HFFc6 (cell line): ENCODE measurements at places on chromosomes 7 and 10.

DNA sequence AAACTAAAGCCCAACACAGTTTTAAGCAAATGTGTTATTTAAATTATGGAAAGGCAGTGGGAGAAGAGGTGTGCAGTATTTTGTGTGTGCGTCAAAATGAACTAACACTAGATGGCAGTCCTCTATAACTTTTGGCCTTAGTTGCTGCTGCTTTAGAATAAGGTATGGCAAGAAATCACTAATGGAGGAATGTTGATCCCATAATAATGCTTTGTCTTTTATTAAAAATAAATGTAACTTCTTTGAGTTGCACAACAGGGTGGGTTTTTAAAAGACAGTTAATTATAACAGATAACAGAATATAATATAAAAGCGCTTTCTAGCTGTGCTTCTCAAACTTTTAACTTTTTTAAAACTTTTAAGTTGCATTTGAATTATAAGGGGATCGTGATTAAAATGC, 56.4 kb downstream of the BBS9 start:
- DNase-seq: peak; percentile 55

GRCh38 chr7:81173766-81174281, 255.0 kb upstream of the SEMA3C start:
- peak; percentile 40 for DNase-seq

DNA sequence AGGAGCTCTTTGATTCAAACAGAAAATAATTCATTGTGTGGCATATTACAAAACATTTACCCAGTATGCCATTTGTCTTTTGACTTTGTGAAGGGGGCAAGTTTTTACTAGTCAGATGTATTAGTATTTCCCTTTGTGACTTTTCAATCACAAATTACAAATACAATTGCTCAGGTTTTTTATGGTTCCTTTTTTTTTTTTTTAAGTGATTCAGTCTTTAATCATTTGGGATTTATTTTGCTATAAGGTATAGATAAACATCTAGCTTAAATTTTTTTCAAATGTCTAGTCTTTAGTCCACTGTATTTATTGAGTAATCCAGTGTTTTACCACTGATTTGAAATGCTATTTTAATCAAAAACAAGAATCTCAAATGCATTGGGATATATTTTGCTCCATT, 75.9 kb downstream of the AOAH start:
- DNase-seq: no peak

GRCh38 chr10:43573250-43574000, 991 bp downstream of the ZNF239 start:
- DNase-seq: no peak

DNA sequence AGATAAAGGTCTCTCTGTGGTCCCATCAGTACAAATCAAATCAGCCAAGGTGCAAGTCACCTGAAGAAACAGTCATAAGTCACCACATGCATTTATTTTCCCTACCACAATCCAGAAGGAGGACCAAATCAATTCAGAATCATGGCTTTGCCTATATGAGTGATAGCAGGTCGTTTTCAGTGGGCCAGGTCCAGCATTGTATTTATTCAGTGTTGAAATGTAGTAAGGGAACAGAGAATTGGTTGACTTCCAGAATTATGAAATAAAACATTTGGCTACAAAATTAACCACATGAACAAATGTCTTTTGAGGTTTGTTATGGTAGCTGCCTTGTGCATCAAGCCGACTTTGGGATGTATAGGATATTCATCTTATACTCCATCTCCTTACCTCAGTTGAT, 88.4 kb downstream of the POLR1F start:
- DNase-seq: no peak

DNA sequence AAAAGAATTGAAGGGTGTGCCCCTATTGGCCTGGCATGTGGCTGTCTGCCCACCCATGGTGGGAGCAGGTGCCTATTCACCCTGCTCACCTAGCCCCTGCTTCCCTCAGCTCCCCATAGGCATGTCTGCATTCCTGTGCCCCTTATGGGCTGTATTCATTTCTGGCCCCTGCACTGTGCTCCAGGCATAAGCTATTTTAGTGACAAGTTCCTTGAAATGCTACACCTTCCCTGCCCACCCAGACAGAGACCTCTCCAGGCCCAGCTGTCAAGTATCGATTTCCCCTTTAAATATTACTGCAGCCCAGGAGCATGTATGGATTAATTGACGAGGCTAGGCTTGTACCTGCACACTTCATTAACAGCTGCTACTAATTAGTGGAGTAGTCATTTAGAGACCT, 235.4 kb downstream of the RPS24 start:
- no peak for DNase-seq

DNA sequence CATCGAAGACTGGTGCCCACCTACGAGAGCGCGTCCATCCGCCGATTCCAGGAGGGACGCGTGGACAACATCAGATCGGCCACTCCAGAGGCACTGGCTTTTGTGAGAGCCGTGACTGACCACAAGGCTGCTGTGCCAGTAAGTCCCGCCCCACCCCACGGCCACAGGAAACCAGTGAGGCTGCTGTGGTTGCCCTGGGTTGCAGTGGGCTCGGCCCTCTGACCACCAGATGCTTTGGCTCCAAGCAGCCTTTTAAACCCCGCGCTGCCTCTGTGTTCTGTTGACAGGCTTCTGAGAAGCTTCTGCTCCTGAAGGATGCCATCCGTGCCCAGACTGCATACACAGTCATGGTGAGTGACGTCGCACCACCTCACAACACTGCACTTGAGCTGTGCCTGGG, 24.4 kb upstream of the C10orf53 start:
- DNase-seq: no peak

DNA sequence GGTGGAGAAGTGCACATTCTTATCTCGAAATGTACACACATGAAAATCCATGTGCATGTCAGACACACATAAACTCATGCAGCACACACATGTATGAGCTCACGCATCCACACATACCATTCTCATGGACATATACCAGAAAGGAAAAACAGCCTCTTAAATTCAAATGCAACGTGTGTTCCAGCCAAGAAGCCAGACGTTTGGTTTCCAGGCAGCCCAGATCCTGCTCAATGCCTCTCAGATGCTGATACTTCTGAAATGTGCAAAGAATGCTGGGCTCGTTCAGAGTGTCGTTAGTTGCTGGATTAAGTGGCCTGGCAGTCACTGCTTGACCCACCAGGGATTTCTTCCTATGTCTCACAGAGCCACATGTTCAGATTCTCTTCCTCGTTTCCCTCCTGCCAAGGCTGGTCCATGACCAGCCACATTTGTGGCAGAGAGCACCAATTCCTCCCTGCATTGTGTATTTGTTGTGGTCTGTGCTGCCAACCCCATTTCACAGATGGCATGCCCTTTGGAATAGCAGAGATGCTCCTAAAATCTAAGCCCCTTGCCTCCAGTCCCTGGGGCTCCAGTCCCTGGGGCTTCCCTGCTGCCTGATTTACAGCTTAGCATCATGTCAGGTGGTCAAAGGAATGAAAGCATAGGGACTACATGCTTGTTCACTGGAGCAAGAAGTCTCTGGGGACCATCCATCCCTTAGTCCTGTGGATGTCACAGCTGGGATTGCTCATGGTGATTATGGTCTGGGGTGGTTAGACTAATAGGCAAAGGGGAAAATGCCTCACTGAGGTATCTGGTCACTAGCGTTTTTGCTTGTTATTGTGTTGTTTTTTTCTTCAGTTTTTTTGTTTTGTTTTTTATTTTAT, 426.6 kb downstream of the PLXNA4 start:
- DNase-seq: no peak

DNA sequence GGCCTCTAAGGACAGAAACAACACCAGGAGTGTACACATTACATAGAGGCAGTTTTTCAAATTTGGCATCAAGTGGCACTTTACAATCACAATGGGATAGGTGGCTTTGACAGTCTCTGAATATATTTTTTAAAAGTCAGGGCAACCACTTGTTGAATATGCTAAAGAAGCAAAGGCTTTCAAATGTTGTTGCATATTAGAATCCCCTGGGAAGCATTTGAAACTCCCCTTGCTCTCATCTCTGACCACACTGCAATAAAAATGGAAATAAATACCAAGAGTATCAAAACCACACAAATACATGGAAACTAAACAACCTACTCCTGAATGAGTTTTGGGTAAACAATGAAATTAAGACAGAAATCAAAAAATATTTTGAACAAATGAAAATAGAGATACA, 106.5 kb upstream of the RAB11FIP2 start:
- DNase-seq: no peak

- DNase-seq: no peak
Observed at GRCh38 chr10:24911029-24911428, 41.4 kb downstream of the PRTFDC1 start.

DNA sequence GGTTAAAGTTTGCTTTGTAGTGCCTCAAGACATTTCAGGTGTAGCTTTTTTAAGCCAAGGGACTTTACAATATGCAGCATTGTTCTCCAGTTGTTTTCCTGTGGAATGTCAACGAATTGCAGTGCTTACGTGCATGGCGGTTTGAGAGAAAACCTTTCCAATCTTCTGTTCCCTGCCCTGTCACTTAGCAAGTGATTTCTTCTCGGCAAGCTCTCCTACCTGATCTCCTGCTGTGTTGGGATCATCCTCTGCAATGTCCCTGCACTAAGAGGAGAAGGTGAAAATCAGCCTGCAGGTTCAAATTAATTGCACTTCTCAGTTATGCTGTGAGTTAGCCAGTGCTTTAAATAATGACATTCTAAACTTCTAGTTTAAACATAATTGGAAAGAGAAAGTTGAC, 197.6 kb upstream of the FZD1 start:
- DNase-seq: no peak

DNA sequence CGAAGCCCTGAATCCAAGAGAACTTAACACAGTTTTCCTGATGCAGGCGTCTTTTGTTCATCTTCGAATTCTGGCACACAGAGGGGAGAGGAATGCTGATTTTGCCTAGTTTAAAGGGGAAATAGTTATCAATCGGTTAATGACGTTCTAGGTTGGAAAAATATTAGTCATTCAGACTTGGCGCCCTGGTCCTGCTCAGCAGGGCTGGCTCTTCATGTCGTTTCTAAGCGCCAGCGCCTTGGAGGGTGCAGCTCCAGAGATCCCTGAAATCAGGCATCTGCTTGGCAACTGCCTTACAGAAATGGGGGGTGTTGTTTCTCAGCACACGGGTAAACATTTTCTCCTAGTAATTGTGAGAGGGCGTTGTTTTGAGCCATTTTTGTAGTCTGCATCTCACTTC, 1.3 kb upstream of the PRTFDC1 start:
- DNase-seq: no peak

DNA sequence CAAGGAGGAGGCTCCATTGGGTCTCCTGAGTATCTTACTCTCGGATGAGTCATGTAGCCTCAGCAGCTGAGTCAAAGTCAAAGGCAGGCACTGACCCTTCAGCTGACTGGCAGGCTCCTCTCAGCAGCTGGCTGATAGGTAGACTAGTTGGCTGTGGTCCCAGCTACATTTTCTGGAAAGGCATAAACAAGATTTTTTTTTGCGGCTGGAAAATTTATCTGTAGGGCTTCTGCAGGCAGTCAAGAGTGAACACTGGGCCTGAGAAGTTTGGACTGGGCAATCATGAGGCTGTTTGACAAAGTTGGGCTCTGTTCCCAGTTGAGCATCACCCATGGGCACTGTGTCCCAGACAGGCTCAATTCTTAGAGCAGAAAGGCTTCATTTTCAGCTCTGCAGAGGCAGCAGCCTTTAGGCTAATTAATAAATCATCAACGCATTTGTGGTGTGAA, 796.2 kb downstream of the CCSER2 start:
- DNase-seq: no peak

- DNase-seq: no peak
Observed at GRCh38 chr7:126608339-126608776, 644.4 kb downstream of the GRM8 start.

- no peak for DNase-seq
Observed at GRCh38 chr10:43252783-43253341, 14.0 kb downstream of the RASGEF1A start.

DNA sequence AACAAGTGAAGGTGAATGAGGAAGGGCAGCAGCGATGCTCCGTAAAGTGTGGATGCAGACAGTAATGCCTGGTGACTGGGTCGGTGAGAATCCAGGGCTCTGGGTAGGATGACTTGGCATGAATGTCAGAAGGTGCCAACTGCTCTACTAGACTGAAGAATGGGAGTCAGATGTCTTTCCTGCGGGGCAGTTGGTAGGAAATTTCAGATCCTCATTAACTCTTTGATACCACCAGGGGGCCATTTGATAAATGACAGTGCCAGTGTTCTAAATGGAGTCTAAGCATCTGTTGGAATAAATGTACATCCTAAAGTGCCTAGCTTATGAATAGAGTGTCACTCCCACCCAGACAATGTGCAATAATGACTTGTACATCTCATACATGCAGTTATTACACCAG, 462.0 kb downstream of the GRM8 start:
- no peak for DNase-seq

DNA sequence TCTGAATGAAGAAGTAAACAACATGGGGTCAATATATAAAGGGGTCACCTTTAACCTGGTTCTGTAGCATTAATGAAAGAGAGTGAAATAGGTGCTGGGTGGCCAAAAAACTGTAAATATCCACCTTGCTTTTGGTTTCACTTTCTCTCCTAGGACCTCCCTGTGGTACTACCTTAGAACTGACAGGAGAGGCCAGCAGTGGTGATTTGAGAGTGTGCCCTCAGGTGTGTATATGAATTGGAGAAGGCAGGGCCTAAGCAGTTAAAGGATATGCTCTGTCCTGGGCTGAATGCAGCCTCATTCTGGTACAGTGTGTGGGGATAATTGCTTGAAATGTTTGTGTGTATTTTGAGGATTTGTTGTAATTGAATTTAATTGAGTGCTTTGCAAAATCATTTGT, 62.0 kb downstream of the BBS9 start:
- no peak for DNase-seq

GRCh38 chr10:30639946-30640786, 10.6 kb upstream of the LYZL2 start:
- DNase-seq: peak; percentile 50

GRCh38 chr7:22387583-22387982, 30.6 kb upstream of the RAPGEF5 start:
- peak; percentile 35 for DNase-seq

- DNase-seq: no peak
Observed at GRCh38 chr7:1882451-1882850, 212.4 kb downstream of the ELFN1 start.

- no peak for DNase-seq
Observed at GRCh38 chr7:2722591-2722990, 34.6 kb downstream of the AMZ1 start.

- no peak for DNase-seq
Observed at GRCh38 chr7:80677629-80678028, 39.2 kb downstream of the CD36 start.

- no peak for DNase-seq
Observed at GRCh38 chr10:86366902-86367151, 232 bp upstream of the GRID1 start.

DNA sequence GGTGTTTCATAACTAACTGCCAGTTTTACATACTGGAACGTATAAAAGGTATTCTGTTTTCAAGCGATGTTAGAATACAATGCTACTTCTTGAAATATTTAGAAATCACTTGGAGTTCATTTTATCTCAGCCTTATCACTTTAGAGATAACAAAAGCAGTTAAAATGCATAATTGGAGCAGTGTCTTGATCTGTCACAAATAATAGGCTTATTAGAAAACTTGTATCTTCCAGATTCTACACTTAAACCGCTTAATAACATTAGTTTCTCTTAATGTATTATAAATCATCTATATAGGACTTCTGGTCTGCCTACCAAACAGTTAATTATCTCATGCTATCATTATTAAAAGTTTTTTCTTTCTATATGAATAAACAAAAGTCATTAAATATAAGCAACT, 104.4 kb downstream of the TAF3 start:
- no peak for DNase-seq
